ENCODE measurements at places on chromosomes 7 and 10. TPM values are rescaled to one million over a fixed set of nuclear protein-coding genes. Genes with fewer than 3 reads are reported as not detected.

The NPFFR1 gene
- total RNA-seq, result not detected

The IMMP2L gene
- 8.6 TPM for total RNA-seq

The KLF14 gene
- total RNA-seq, result not detected

- DNase-seq, result no peak
- no peaks in the 10 kb centered on the region for H3K4me1 ChIP-seq
- H3K36me3 ChIP-seq, result no peaks in the 10 kb centered on the region
These were observed 15.4 kb downstream of the AQP1 start for GRCh38 chr7:30927040-30927439.

The EIF4EBP2 gene
- 32.6 TPM for total RNA-seq

GRCh38 chr10:110699859-110700468, 55.8 kb downstream of the RBM20 start:
- H3K4me3 ChIP-seq, result no peak overlapping the region
- H3K27ac ChIP-seq, result no peak overlapping the region
- H3K4me1 ChIP-seq, result no peaks in the 10 kb centered on the region
- no peaks in the 10 kb centered on the region for H3K27me3 ChIP-seq

The CCL24 gene
- total RNA-seq, result not detected

DNA sequence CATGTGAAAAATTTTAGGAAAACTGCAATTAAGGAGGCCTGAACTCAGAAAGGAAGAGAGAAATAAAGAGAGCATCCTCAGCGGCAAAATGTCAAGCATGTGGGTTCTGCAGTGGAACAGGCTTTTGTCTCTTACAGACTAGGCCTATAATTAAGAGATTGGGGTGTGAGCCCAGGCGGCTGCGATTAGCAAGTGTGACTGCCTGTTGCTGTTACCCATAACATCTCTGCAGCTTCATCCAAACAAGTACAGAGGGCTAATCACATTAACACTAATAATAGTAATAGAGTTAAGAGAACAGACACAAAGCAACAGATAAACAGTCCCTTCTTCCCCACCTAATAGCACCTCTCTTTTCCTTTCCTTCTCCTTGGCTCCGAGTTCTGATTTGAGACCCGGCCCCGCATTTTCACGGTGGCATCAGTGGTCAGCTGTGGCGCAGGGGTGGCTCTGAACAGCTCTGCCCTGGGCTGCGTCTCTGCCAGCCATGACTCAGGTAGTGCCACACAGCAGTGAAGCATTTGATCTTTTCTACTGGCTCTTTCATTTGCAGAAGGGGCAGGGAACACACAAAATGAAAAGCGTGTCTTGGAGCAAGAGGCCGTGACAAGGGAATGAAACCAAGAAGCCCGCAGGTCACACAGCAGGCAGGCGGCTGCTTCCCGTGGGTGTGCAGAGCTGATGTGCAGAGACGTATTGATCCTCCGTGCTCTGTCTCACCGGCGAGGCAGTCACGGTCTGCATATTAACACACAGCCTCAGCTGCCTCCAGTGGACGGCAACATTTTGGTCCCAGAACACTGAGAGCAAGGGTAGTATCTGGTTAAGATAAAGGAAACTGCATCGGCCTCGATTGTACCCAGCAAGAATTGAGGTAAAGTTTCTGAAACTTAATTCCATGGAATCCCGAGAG, 103.1 kb downstream of the KLF6 start:
- H3K4me1 ChIP-seq, result peaks cover 6% of the 10 kb centered on the region
- no peak for DNase-seq
- H3K4me3 ChIP-seq, result no peak overlapping the region
- no peak overlapping the region for H3K27ac ChIP-seq
- no peaks in the 10 kb centered on the region for H3K36me3 ChIP-seq
- no peaks in the 10 kb centered on the region for H3K27me3 ChIP-seq

The GNAT3 gene
- total RNA-seq, result not detected

The C7orf33 gene
- total RNA-seq, result not detected

DNA sequence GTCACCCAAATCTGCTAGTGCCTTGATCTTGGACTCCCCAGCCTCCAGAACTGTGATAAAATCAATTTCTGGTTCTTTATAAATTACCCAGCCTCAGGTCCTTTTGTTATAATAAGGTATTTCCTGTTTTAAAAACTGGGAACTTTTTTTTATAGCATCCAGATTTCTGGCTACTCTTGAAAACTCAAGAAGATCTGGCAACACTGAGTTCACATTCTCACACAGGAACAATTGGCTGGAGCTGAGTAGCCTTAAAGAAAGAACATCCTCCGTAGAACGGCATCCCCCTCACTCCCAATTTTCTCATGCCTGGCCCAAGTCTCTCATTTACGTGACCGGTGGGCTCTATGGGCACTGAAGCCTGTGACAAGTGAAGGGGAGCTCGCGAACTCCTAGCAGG, 47.1 kb downstream of the SLC35G1 start:
- no peaks in the 10 kb centered on the region for H3K4me1 ChIP-seq
- H3K36me3 ChIP-seq, result no peaks in the 10 kb centered on the region
- H3K4me3 ChIP-seq, result no peak overlapping the region
- no peak overlapping the region for H3K27ac ChIP-seq
- H3K27me3 ChIP-seq, result no peaks in the 10 kb centered on the region

Data from PC-3 (cell line).